GM12891 (cell line): ENCODE measurements at places on chromosomes 11 and 22.

GRCh38 chr22:29830585-29830984 lies 7.5 kb downstream of the ASCC2 start:
- no peak for DNase-seq

GRCh38 chr11:75083217-75083605 lies 13.5 kb downstream of the OR2AT4 start:
- DNase-seq = no peak

GRCh38 chr22:42805998-42806830 lies 50.9 kb downstream of the ARFGAP3 start:
- no peak for DNase-seq

- DNase-seq = no peak
Measured at GRCh38 chr11:95388086-95388485, 157.1 kb upstream of the SESN3 start.

DNA sequence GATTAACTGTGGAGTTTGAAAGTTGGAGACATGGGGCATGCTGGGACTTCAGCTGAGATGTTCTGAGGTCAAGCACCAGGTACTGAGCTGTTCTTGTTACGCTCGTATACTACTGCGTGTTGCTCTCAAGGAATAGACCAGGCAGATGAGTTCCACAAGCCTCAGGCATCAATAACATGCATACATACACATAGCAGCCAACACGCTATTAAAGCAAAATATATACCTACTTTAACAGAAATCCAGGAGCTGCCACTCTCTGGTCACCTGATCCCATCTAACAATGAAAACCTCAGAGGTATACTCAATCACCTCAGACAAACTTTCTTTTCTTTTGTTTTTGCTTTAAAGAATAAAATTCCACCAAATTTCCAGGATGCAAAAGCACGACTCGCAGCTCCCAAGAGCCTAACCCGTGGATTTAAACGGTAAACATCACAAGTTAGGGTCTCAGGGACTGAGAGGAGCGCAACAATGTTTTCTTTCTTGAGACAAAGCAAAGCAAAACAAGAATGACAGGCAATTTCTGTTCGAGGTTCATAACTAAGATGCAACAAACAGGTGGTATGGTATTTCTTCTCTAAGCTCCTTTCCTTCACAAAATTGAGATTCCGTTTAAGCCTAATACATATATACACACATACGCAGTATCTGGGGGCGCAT lies 16.5 kb downstream of the BLID start:
- DNase-seq = no peak

DNA sequence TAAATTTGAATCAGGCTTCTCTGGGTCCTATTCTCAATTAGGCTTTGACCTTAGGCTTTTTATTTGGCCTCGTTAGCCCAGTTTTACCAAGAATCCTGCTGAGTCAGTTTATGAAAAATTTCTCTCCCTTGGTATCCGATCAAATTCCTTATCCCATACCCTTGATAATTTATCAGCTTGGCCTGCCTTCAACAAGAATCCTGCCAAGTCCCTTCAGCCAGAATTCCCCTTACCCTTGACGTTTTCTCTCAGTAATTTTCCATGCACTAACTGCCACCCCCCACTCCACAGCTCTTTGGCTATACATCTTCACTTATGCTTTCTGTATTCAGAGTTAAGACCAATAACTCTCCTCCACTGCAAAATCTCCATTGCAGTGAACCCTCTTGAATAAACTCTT lies 811.0 kb upstream of the CCDC90B start:
- no peak for DNase-seq

- DNase-seq = no peak
Measured at GRCh38 chr22:28247136-28247535, 328.1 kb upstream of the PITPNB start.

DNA sequence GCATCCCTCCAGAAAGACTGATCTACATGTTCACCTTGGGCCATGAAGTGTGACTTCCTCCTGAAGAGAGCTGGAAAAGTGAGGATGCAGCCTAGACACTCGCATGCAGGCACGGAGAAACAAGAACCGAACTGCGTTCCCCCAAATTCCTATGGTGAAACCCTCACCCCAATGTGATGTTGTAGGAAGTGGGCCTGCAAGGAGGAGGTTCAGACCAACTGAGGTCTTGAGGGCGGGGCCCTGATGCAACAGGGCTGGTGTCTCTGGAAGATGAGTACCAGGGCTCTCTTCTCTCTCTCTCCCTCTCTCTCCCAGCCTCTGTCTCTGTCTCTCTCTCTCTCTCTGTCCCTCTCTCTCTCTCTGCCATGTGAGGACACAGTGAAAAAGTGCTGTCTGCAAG lies 501.1 kb downstream of the BRD1 start:
- DNase-seq = no peak

GRCh38 chr22:48952256-48953102 lies 875.2 kb downstream of the BRD1 start:
- no peak for DNase-seq

GRCh38 chr11:83663446-83663845 lies 377.3 kb upstream of the CCDC90B start:
- no peak for DNase-seq

DNA sequence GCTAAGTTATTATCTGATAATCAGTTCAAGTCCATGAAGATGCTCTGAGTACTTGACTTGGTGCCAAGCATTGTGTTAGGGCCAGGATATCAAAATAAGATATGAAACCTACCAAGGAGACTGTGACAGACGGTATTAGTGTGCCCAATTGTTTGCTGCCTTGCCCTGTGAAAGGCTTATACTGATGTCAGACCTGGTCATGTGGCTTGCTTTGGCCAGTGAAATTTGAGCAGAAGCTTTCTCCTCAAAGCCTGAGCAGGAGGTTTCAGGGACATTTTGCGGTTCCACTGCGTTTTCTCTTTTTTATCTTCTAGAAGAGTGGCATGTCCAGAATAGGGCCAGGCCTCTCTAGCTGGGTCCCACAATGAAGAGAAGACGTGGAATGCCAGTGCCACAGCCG lies 15.8 kb upstream of the PKNOX2 start:
- DNase-seq = no peak

DNA sequence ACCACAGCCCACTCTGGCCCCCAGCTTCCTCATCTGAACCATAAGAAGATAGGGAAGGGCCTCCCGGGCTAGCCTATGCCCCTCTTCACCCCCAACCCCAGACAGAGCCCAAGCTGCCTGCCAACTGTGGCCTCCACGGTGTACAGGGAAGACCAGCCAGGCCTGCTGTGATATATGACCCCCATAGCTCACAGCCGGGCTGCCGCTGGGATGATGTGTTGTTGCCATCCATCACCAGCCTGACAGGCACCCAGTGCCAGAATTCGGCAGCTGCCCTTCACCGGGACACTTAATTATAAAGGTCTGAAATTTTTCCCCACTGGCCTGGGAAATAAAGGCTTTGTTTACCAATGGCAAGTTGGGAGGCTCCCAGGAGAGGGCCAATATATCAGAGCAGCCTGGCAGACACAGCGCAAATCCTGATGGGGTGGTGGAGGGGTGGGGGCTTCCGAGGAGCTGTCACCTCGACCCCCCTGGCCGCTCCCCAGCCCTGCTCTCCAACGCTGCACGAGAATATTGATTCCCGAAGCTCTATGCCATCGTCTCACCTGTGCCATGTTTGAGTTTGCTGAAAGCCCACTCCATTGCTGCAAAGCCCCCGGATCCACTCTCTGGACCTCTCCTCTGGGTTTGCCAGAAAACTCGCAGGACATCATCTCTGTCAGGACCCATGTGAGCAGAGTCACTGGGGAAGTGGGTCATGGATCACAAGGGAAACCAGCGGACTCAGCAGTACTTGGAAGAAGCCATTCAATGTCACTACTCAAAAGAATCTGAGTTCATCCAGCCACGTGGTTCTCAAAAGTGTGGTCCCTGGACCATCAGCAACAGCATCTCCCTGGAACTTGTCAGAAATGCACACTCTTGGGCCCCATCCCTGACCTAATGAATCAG lies 296.9 kb downstream of the MN1 start:
- no peak for DNase-seq

- no peak for DNase-seq
Measured at GRCh38 chr11:13596611-13597326, 71.7 kb upstream of the FAR1 start.

DNA sequence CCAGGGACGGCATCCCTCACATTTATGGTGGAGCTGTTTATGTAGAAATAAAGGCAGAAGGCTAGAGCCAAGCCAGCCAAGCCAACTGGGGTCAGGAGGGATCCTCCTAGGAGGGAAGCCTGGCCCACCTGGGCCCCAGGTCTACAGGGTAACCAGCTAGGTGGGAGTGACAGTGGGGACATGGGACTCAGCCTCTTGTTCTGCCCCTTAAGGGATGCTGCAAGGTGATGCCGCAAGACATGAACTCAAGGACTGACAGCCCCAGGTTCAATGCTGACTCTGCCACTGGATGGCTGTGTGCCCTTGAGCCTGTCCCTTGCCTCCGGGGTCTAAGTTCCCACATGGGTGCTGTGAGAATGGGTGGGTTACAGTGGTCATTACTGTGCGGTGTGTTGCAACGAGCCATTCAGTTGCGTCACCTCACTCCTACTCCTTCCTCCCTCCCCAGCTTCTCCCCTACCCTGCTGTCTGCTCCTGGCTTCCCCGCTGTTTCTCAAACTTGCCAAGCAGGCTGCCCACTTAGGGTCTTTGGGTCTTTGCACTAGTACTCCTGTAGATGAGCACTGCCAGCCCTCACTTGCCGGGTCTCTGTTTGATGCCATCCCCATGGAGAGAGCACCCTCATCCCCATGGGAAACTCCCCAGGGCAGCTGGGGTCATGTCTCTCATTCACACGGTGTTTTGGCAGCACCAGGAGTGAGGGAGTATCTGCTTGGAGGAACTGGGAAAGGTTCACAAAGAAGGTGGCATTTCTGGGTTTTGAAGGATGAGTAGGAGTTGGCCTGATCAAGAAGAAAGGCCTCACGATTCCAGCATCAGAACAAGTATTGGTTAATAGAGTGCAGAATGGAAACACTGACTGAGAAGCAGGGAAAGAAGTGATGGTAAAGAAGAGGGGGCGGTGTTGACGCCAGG lies 43.0 kb upstream of the RTL6 start:
- DNase-seq = no peak

DNA sequence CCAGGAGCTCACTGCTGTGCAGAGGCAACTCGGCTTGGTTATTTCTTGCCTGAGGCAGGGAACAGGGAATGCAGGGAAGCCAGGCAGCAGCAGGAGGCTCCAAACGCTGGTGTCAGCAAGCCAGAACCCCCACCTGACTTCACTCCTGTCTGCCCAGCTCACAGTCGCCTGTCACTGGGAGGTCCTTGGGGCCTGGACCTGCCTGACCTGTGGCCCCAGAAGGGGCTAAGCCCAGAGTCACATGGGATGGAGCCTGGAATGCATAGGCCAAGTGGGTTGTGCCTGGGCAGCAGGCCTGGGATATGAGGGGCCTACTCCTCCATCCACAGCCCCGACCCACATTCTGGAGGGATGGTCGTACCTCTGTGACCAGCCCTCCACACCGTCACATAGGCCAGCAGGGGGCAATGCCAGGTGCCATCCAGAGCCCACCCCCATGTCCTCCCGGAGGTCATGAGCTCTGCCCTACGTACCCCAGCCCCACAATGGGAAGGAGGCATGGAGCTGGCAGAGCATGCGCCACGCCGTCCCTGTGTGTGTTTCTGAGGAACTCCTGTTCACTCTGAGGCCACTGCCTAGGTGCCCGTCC lies 5.2 kb downstream of the RASSF7 start:
- no peak for DNase-seq

GRCh38 chr11:2387266-2387987 lies 10.3 kb downstream of the CD81 start:
- DNase-seq = no peak

DNA sequence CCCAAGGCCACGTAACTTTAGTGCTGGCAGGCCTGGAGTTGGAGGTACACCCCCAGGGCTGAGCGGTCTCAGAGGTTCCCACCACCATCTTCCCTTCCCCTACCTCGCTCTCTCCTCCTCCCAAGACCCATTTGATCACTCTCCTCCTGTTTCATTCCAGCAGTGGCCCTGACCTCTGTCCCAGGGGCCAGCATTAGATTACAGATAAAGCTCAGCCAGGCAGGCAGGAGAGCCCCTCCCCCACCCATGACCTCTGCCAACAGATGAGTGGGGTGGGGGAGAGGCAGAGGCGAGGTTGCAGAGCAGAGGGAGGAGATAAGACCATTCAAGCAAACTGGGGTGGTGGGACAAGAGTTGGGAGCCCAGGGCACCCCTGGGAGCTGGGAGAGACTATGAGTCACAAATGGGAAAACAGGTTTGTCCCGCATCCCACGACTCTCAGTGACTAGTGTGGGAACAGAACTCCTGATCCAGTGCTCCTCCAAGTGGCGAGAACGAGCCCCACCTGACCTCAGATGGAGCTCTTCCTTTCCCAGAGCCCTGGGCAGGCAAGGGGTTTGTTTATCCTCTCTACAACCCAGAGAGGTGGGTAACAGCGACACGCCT lies 367.9 kb downstream of the MN1 start:
- DNase-seq = no peak

DNA sequence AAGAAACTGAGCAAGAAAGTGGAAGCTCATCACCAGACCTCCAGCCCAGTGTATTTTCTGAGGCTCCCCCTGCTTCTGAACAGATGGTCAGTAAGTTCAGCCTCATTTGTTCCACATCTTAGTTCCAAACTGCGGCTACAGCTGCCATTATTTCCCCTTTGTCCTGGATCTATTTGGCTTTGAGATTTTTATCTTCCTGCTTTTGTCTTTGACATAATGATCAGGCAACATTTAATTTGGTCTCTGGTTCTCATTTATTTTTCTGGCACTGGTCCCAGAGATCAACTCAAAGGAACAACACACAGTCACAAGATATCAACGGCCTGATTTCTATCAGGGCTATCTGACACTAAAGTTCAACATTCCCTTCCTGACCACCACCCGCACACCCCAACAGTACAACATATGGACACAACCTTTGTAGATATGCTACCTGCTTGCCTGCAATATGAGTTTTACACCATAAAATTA lies 137.5 kb downstream of the FAM76B start:
- no peak for DNase-seq

DNA sequence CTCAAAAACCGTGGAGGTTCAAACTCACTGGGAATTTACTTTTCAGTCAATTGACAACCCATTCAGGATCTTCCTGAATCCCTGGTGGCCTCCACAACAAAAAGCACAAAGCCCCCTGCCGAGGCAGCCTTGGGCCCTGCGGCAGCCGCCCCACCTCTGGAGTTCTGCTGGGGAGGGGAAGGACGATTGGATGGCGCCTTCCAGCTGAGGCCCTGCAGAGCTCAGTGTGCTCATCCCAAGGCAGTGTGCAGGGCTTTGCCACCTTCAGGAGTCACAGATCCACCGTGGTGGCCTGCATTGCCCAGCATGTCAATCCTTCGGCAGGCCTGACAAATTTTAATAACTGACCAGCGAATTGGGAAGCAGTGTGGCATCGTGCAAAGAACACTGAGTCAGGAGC lies 7.4 kb downstream of the ZFTA start:
- no peak for DNase-seq

- no peak for DNase-seq
Measured at GRCh38 chr11:7613394-7613720, 59.9 kb downstream of the CYB5R2 start.

GRCh38 chr22:47303161-47303890 lies 540.9 kb downstream of the TBC1D22A start:
- DNase-seq = no peak

GRCh38 chr11:8329336-8329735 lies 65.7 kb upstream of the LMO1 start:
- DNase-seq = no peak

- no peak for DNase-seq
Measured at GRCh38 chr11:113724778-113725177, 18.7 kb upstream of the TMPRSS5 start.

GRCh38 chr11:65383778-65384177 lies 1.3 kb upstream of the SLC25A45 start:
- DNase-seq = no peak
